ENCODE measurements at places on chromosomes 1 and 21. TPM values are rescaled to one million over a fixed set of nuclear protein-coding genes. Genes with fewer than 3 reads are reported as not detected.

Gene DDR2
- total RNA-seq: 1.7 TPM

- no peaks in the 10 kb centered on the region for H3K27me3 ChIP-seq
- DNase-seq: no peak
- H3K4me1 ChIP-seq: peaks cover 24% of the 10 kb centered on the region
- no peak overlapping the region for H3K4me3 ChIP-seq
- H3K36me3 ChIP-seq: no peaks in the 10 kb centered on the region
These were observed 10.6 kb downstream of the PLXNA2 start for GRCh38 chr1:208233546-208233945.

Gene DMRTA2
- not detected for total RNA-seq

DNA sequence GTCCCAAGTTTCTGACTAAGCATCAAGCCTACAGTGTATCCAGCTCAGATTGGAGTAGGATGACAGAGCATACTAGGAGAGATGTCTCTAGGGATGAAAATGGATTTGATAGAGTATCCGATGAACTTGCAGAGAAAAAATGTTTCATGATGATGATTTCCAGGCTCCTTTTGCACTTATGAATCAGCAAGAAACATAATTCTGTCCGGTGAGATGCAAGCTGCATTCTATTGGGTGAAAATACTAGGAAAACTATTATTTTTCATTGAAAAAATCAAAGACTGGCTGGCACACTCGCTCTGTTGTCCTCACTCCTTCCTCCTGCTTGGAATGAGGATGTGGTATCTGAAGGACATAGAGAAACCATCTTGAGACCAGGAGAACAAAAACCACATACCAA lies 35.4 kb upstream of the RAB3GAP2 start:
- H3K4me1 ChIP-seq: no peaks in the 10 kb centered on the region
- H3K27ac ChIP-seq: no peak overlapping the region
- H3K4me3 ChIP-seq: no peak overlapping the region

- peaks cover 76% of the 10 kb centered on the region for H3K36me3 ChIP-seq
- H3K27me3 ChIP-seq: no peaks in the 10 kb centered on the region
These were observed 45.4 kb downstream of the ADSS2 start for GRCh38 chr1:244406337-244406736.

DNA sequence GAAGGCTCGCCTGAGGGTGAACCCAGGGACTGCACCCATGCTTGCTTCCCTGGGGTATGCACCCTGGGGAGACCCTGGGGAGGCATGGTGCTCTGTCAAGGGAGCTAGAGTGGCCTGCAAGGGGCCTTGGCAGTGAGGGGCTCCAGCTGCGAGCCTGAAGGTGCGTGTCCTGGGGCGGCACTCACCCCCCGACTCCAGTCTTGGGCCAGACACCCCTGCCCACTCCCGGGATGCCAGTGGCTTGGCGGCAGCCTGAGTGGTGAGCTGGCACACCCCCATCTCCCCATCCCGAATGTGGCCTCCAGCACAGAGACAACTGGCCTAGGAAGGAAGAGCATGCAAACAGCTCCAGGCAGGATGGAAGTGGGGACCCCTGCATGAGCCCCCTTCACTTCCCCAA lies 2.6 kb downstream of the SUMO3 start:
- H3K4me1 ChIP-seq: peaks cover 62% of the 10 kb centered on the region
- H3K36me3 ChIP-seq: peaks cover 40% of the 10 kb centered on the region
- no peaks in the 10 kb centered on the region for H3K27me3 ChIP-seq
- H3K27ac ChIP-seq: no peak overlapping the region
- H3K4me3 ChIP-seq: no peak overlapping the region

GRCh38 chr1:150441121-150441520 lies 46.1 kb upstream of the TARS2 start:
- H3K4me3 ChIP-seq: no peak overlapping the region
- no peaks in the 10 kb centered on the region for H3K27me3 ChIP-seq
- H3K36me3 ChIP-seq: peaks cover 58% of the 10 kb centered on the region
- no peak overlapping the region for H3K27ac ChIP-seq

- peak overlapping the region; percentile 69 for H3K27ac ChIP-seq
- DNase-seq: no peak
- peaks cover 63% of the 10 kb centered on the region for H3K36me3 ChIP-seq
- H3K27me3 ChIP-seq: no peaks in the 10 kb centered on the region
- H3K4me3 ChIP-seq: no peak overlapping the region
- H3K4me1 ChIP-seq: peaks cover 20% of the 10 kb centered on the region
These were observed 107.1 kb upstream of the BMP8A start for GRCh38 chr1:39384305-39384704.

DNA sequence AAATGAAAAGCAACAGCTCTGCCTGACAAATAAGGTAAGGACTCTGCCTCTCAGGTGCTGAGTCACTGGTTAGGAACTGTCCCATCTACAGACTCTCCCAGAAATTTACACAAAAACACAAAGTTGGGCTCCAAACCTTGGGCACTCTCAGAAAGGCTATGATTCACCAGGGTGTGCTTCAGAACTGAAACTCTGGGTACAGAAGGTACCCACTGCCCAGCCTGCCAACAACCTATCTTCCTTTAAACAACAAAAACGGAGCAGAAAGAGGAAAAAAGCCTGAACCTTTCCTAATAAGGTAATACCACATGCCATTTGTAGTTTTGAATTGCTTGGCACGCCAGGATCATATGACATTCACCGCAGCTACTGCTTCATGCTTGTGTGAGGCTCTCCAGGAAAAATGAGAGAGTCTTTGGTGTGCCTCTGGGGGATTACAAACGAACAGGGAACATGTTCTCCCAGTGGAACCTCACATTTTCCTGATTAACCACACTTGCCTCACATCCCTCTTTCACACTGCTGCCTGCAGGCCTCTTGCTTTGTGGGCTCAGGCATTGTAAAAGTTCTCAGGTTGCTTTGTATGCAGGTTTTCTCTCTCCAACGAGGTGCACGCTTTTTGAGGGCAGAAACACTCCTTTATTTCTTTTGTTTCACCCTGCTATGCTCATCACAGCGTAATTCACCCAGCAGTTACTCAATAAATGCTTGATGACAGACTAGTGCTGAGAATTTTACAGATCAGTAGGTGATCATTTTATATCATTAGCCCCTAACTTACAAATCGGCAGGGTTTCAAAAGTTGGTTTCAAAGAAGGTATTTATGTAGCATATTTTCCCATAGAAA lies 65.1 kb downstream of the GADD45A start:
- no peaks in the 10 kb centered on the region for H3K36me3 ChIP-seq
- H3K4me3 ChIP-seq: no peak overlapping the region
- no peaks in the 10 kb centered on the region for H3K27me3 ChIP-seq
- peak overlapping the region; percentile 68 for H3K27ac ChIP-seq

DNA sequence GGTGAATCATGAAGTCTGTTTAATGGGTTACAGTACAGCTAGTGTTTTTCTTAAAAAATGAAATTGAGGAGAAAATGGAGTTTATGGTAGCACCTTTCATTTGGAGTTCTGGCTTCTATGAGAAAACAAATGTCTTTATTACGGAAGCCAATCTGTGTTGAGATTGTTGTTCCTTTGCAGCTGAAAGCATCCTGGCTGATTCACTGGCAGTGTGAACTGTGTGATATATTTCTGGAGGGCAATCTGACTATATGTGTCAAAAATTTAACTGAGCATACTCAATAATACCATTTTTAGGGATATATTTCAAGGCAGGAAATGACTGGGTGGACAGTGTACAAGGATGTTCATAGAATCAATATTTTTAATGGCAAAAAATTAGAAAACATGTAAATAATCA lies 46.6 kb upstream of the LYST start:
- H3K27ac ChIP-seq: no peak overlapping the region
- no peaks in the 10 kb centered on the region for H3K36me3 ChIP-seq
- H3K4me1 ChIP-seq: no peaks in the 10 kb centered on the region
- peaks cover 24% of the 10 kb centered on the region for H3K27me3 ChIP-seq

DNA sequence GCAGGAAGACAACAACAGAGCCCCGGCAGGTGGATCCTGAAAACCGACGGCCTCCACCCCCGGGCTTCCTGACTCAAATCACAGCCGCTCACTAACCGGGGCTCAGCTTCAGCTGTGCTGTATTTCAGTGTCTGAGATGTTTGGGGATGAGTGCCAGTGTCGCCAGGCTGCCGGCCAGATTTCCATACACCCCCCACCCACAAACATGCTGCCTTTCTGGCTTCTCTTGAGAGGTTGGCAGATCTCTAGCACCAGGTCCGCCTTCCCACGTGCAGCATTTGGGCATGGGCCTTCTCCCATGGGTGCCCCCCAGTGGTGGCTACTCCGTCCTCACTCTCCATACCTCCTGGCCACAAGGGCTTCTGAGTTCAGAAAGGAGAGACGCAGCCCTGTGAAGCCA lies 34.8 kb downstream of the KCNAB2 start:
- H3K4me1 ChIP-seq: no peaks in the 10 kb centered on the region
- H3K27me3 ChIP-seq: peaks cover 78% of the 10 kb centered on the region
- H3K27ac ChIP-seq: no peak overlapping the region
- no peaks in the 10 kb centered on the region for H3K36me3 ChIP-seq
- H3K4me3 ChIP-seq: no peak overlapping the region

DNA sequence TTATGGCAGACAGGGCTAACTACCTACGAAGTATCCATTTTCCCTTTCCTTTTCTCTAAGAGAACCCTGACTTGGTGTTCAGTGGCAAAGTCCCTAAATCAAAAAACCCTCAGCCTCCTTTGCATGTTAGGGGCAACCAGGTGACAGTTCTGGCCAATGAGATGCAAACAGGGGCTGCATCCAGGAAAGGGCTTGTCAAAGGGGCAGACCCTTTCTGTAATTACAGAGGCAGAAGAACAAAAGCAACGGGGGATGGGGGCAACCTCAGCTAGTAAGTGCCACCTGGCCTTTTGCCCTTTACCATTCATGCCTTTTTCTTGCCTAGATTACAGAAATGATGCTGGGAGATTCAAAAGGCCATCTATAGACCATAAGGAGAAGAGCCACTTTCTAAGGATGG lies 34.4 kb downstream of the GLUL start:
- no peak for DNase-seq
- peaks cover 13% of the 10 kb centered on the region for H3K4me1 ChIP-seq
- no peak overlapping the region for H3K4me3 ChIP-seq
- H3K27ac ChIP-seq: no peak overlapping the region

- H3K4me1 ChIP-seq: no peaks in the 10 kb centered on the region
- no peak overlapping the region for H3K4me3 ChIP-seq
- H3K27ac ChIP-seq: no peak overlapping the region
- no peaks in the 10 kb centered on the region for H3K36me3 ChIP-seq
- no peak for DNase-seq
These were observed 169.1 kb downstream of the CDC7 start for GRCh38 chr1:91669584-91670350.

GRCh38 chr21:26544201-26544775 lies 28.8 kb downstream of the CYYR1 start:
- H3K27me3 ChIP-seq: no peaks in the 10 kb centered on the region
- no peaks in the 10 kb centered on the region for H3K36me3 ChIP-seq
- H3K4me1 ChIP-seq: no peaks in the 10 kb centered on the region

Gene TSPEAR
- total RNA-seq: not detected

DNA sequence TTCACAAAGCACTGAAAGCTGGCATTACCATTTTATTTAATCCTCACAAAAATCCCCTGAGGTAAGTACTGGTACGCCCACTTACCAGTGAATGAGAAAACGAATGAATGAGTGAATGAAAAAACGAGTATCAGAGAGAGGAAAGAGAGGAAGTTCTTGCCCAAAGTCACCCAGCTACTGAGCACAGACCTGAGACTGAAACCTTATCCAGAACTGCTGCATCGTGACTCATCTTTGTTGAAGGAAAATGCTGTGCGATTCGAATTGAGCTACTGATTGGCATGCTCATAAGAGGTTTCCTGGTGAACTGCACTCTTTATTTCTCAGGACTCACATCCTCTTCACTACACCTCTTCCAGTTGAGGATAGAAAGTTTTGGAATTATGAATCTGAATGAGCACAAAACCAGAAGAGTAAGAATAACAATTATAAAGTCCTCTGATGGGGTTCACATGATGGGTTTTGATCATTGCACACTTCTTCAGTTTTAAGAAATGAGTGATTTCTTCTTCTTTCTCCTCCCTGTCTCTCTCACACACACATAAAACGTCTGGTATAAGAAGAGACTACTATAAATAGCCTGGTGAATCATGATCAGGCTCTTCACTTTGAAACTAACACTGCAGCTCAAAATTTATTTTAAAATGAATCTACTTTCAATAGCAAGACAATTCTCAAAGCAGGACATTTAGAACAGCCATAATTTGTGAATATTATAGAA lies 32.1 kb downstream of the IL12RB2 start:
- peak; percentile 55 for DNase-seq
- peaks cover 5% of the 10 kb centered on the region for H3K4me1 ChIP-seq
- H3K27me3 ChIP-seq: no peaks in the 10 kb centered on the region

GRCh38 chr1:31073044-31073443 lies 7.5 kb upstream of the PUM1 start:
- H3K27ac ChIP-seq: peak overlapping the region; percentile 59
- H3K4me1 ChIP-seq: peaks cover 32% of the 10 kb centered on the region
- no peak overlapping the region for H3K4me3 ChIP-seq
- no peak for DNase-seq
- no peaks in the 10 kb centered on the region for H3K36me3 ChIP-seq

Gene TLR5
- total RNA-seq: 1.8 TPM

DNA sequence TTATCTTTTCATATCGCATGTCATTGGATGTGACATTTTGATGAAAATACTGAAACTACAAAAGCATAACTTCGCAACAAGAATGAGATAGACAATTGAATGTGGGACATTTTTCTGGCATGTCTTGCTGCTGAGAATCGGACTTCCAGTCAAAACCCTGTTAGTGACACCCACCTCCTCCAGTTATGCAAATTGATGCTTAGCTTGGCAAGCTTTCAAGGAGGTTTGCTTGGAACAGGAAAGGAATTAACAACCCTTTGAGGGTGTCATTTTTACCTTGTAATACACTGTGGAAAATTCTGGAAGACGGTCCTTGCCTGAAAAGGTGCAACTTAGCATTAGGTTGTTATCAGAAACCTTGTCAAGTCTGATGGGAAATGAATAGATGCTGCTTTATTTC lies 38.8 kb upstream of the FAM3B start:
- no peak overlapping the region for H3K27ac ChIP-seq
- H3K4me1 ChIP-seq: no peaks in the 10 kb centered on the region
- no peaks in the 10 kb centered on the region for H3K36me3 ChIP-seq
- H3K4me3 ChIP-seq: no peak overlapping the region
- peaks cover 33% of the 10 kb centered on the region for H3K27me3 ChIP-seq

DNA sequence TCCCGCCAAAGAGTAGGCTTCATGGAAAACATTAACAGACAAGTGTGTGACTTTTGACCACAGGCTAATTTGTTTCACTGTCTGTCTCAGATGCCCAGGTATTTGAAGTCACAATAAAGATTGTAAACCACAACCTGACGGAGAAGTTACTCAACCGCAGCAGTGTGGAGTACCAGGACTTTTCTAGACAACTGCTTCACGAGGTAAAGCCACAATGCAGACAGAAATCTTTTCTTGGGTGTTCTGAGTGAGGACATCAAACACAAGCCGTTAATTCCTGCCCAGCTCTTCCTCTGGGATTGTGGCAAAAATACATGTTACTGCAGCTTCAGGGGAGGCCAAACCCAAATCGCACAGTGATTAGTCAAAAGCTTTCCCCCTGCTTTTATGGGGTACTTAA lies 31.0 kb downstream of the UMODL1 start:
- no peak for DNase-seq
- peaks cover 6% of the 10 kb centered on the region for H3K4me1 ChIP-seq
- no peaks in the 10 kb centered on the region for H3K36me3 ChIP-seq
- peaks cover 89% of the 10 kb centered on the region for H3K27me3 ChIP-seq
- no peak overlapping the region for H3K27ac ChIP-seq
